ENCODE measurements at places on chromosomes 6 and 20.

- DNase-seq: no peak
Measured at GRCh38 chr6:146635165-146635564, 36.4 kb downstream of the ADGB start.

DNA sequence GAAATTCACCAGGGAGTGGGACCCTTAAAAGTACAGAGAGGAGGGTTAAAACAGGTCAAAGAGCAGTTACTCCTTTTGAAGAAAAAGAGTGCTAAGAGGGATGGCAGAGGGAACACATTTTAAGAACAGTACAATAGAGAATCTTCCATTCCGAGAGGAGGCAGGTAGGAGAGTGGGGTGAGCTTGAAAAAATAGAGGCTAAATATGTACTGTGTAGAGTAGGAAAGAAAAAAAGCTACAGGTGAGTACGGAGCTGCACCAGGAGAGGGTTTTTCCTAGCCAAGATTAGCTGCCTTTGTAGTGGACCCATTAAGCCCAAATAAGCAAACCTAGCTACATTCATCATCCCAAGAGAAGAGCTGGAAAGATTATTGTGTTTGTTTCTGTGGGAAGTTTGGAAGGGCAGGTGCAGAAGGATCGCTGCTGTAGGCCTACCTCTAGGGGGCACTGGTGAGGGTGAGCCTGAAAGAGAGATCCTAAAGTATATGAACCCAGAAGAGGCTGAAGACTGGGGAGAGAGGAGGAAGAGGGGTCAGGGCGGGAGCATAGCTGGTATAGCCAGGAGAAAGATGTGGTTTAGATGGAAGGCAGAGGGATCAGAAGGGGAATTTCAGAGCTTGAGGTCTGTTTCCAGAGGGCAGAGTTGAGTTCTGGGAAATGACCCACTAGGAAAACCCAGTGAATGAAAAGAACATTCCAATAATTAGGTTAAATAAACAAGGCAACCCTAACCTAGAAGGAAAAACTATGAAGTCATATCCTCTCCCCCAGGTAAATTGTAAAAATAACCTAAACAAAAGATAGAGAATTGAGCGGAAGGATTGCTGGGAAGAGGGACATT, 50.2 kb upstream of the HINT3 start:
- DNase-seq: peak; percentile 40

GRCh38 chr6:46411456-46412197, 79.6 kb downstream of the RCAN2 start:
- no peak for DNase-seq

DNA sequence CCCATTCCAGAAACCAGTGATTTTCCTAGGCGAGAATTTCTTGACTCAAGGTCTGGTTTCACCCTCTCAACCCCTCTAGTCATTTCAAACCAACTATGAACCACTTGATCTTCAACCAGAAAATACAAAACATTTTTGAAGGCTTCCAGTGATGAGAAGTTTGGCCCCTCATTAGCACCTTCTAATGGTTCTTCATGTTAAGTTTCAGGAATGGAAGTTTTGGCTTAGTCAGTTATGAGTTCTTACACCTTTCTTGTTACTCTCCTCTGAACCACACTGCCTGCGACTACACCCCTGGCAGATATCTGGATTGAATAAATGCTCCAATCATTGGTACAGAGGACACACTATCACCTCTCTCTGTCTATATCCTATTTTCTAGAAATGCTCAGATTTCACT, 67.2 kb downstream of the GJA10 start:
- no peak for DNase-seq

Data from activated naive CD8-positive, alpha-beta T cell treated with anti-CD3 and anti-CD28 coated beads for 36 hours (primary cell).